Mucosa of descending colon (tissue), 3 donors: ENCODE measurements at places on chromosomes 4 and X.

DNA sequence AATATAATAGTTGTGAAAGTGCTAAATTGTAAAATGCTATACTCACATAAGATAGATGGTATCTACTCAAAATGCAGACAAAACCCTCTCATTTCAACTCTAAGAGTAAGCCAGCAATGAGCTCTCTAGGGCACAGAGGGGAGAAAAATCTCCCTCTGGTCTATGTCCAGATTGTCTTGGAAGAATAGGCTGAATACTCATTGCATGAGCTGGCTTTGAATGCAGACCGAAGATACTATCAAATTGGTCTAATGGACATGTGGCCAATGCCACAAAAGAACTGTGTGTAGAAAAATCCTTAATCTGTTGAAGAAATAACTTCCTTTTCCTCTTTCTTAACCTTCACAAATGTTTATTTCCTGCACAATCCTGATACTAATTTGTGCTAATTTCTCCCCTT is 3.5 kb downstream of the ZXDA start:
- no peak for DNase-seq

DNA sequence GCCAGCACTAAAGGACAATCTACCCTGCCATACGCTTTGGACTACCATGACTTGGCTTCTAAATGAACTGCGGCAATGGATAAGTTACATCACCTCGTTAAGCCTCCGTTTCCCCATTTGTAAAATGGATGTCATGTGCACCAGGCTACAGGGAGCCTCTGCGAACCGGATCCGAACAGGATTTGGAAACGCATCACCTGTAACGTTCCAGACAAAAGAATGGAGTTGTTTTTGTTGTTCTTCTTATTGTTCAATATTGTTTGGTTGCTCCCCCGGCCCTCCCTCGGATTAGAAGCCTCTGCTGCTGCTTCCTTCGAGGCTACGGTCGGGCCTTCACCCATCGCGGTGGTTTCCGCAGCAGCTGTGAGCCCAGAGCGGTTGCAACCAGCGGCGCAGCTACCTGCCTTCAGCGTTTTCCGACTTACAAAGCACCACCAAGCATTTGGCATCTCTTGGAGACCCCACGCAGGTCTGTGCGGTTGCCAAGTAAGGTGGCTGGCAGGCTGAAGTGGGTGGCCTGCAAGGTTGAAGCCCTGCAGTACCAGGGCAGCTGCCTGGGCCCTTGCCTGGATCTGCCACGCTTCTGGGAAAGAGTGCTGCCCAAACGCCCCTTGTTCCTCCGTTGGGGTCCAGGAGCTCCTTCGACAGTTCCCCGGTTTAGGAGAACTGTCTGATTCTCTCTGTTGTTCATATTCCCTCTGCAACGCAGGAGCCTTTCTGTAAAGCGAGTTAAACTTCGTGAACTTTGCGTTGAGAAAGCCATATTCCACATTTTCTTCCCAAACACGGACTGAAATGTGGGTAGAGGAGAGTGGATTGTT is 7.1 kb downstream of the NKX3-2 start:
- no peak for DNase-seq

DNA sequence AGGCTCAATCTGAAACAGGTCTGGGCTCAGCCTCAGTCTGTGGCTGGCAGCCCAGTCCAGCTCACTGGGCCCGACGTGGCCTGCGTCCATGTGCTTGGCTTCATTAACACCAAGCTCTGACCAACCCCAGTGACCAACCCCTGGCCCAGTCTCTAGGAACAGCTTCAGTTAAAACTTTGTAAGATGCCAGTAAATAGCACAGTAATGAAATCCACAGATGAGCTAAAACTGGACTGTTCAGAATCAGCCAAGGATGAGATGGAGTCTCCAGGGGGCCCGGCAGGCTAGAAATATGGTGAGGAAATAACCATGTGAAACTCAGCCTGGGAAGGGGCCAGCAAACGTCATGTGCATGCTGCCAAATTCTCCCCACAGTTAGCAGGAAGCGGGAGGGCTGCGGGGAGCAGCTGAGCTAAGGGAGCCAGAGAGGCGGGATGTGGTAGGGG is 37.1 kb upstream of the XPNPEP2 start:
- peak; percentile 20 for DNase-seq

DNA sequence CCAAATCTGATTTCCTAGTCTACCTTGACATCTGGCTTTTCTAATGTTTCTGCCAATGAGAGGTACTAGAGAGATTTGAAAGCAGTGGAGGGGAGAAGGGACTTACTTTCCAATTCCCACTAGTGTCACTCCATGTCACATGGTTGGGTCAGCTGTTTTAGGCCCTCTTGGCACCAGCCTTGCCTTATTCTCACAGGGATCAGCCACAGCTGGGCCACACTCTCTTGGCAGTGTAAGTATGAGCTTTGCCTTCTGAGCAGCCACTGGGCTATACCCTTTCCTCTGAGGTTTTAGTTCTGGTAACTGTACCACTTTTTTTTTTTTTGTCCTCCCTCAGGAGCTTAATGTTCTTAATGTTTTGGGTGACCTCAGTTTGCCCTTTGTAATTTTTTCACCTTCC is 10.2 kb upstream of the ADH1C start:
- no peak for DNase-seq

GRCh38 chr4:146329050-146329716 is 114.8 kb downstream of the REELD1 start:
- DNase-seq = no peak

DNA sequence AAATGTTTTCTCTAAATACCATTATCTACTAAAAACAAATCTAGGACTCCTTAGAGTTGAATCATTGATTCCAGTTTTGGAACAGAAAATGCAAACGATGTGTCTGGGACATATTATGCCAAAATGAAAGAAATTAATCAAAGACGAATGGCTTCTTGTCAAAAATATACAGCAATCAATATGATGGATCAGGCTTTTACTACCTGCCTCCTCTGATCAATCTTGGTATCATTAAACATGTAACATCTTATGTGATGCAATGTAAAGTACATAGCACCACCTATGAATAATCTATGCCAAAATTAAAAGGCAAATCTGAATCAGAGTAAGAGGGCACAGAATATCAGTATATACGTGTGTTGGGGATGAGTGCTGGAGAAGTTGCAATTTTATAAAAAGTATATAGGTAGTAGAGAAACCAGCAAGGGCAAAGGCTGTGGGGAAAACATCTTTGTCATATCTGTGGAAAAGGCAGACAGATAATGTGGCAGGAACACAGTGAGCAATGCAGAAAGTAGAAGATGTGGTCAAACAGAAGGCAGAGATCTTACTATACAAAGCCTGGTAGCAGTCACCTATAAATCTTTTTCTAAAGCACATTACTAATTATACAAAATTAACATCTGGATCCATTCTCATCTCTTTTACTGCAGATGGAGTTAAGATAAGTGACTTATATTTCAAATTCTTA is 152.7 kb downstream of the ANTXR2 start:
- DNase-seq = no peak

GRCh38 chrX:79081895-79082512 is 62.5 kb upstream of the GPR174 start:
- no peak for DNase-seq

DNA sequence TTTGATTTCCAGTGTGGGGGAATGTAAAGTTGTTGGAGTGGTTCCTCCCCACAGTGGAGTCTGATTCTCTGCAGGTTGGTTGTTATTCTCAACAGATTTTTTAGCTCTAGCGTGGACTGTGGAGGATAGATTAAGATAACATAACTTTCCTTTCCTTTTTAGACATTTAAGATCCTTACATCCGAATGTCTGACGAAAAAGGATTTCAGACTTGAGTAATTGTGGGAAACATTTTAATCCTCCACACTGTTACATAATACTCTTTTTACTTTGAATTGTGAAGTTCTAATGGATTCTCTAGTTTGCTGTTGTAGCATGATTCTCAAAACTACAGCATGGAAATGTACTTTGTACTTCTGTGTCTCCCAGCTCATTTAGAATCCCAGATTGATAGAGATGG is 107.8 kb downstream of the ARHGAP10 start:
- no peak for DNase-seq

DNA sequence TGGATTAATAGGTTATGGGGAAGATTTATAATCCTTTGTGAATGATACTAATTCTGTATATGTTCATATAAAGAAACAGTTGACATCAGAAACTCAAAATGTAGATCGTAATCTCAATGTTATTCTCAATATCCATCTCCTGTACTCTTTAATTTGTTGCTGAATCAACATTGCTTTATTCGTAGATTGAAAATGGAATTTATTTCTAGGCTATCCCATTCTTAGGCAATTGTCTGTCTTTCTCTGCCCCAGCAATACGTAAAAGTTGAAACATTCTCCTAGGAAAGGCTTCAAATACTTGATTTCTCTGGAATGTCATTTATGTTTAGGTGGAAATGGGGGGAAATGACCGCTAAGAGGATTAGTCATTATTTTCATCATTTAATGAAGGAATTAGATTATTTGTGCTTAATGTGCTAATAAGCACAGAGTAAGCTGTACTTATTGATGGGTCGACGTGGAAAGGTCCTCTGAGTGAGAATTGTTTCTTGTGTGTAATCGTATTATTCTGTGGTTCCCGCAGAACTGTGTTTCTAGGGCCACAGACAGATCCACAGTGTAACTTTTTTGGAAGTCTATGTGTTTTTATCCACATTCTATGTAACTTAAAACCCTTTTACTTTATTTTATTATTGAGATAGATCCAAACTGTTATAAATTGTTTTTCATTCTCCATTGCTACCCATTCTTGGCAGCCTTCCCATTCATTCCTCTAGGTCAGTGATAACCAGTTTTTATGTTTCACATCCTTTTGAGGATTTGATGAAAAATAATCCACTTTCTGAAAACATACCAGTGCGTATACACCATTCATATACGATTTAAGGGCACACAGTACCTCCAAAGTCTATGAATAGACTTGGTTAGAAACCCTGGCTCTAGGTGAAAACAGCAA is 262.9 kb downstream of the ARHGAP10 start:
- DNase-seq = no peak

GRCh38 chr4:8837181-8837841 is 34.3 kb downstream of the HMX1 start:
- no peak for DNase-seq

DNA sequence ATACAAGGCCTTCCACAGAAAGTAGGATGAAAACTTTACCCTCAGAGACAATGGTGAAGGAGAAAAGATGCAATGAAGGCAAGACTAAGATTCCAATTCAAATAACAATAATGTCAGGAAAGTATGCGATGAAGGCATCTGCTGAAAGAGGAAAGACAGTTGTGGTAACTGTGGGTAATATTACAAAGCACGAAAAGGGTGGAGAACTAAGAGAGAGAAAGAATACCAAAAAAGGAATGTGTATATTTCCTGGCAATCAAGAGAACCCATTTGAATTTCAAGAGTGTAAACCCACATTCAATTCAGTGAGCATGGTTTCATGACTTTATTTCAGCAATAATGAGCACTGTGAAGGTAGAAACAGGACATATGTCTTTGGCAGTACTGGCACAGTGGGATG is 225.5 kb downstream of the PALLD start:
- no peak for DNase-seq

GRCh38 chrX:41025926-41026701 is 59.1 kb upstream of the USP9X start:
- DNase-seq = no peak

- DNase-seq = no peak
Observed at GRCh38 chr4:82181789-82182188, 192.0 kb downstream of the HNRNPD start.

DNA sequence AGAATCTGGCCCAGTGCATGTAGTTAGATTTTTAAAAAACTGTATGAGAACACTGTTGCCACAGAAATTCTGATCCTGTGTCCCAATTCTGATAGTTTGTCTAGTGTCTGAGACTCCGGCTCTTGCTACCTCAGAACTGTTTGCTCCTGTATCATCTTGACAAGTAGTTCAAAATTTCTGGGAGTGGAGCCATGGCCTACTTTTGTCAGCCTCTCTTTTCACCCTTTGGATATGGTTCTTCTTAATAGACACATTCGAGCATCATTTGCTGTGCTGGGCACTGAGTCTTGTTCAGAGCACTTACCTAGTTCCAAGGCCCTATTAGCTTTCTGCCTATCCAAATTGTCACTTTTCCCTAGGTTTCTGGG is 46.9 kb downstream of the ATP10D start:
- no peak for DNase-seq

GRCh38 chr4:58413849-58414248 is 1303.7 kb upstream of the IGFBP7 start:
- no peak for DNase-seq

- DNase-seq = no peak
Observed at GRCh38 chr4:106854569-106855351, 181.4 kb downstream of the DKK2 start.

DNA sequence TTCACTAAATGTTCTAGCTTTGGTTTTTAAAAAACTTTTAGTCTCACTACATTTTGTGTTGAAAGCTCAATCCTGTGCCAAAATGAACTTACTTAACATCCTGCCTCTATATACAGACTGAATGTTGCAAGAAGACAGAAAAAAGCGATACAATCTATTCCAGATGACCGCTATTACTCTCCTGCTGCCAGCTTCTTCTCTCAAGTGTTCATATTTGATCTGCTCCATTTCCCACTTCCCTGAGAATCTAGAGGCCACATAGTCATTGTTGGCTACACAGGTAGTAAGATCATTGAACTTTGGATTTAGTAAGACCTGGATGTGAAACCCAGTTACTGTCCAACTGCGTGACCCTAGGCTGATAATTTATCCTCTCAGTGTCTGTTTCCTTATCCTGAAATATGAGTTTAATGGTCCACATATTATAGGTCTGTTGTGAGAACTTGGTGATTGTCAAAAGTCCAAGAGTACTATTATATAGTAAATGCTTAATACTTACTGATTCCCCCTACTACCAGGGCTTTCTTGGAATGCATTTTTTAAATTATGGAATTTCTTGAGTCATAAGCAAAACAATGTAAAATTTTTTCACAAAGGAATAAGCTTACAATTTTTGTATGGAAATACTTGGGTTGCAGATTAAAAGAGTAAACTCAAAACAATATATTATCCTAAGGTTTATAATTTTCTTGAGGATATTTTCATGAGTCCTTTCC is 976.8 kb upstream of the ADGRL3 start:
- no peak for DNase-seq

GRCh38 chr4:122901247-122902010 is 21.0 kb downstream of the NUDT6 start:
- no peak for DNase-seq

DNA sequence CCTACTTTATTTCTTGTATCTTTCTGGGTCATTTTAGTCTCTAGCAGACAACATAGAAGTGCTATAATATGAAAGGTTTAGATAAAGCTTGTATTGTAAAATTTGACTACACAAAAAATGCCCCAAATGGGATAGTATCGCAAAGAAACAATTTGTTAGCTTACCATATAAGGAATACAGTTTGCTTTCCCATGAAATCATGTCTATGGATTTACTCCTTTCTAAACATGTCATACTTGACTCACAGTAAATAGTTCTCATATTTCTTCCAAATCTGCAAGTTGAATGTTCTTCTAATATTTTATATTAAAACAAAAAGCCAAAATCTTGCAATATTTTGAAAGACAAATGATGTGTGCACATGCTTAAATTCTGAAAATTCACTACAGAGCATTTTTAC is 103.9 kb downstream of the PPA2 start:
- no peak for DNase-seq
